Activated T-helper 2 cell treated with anti-CD3 and anti-CD28 coated beads, Interferon-gamma antibody, Interleukin-2, Interleukin-4, amounts not matched to agents 10 μg/mL and 5 μg/mL and 100 μg/mL, durations not matched to agents 14 hours and 24 hours and 36 hours (primary cell): ENCODE measurements at places on chromosomes 11 and 22.

DNA sequence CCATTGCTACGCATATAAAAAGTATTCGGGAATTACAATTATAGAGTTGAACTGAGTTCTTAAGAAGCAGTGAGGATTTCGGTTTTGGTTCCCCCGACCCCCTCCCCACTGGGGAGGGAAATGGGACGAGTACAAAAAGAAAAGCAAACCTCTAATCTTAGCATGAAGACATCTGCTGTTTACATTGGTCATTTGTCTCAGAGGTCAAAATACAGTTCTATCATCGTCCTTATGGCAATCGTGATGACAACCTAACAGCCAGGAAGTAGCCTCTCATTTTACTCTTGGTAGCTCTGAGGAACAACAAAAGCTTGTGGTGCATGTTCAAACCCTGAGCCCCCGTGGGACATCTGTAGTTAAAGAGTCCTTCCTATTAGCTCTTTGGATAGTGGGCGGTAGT is 3.2 kb upstream of the PRSS23 start:
- H3K4me1 ChIP-seq, result peaks cover 15% of the 10 kb centered on the region
- H3K27me3 ChIP-seq, result peaks cover 44% of the 10 kb centered on the region
- no peak for DNase-seq
- H3K36me3 ChIP-seq, result no peaks in the 10 kb centered on the region
- no peak overlapping the region for H3K27ac ChIP-seq

- no peak for DNase-seq
- H3K27ac ChIP-seq, result no peak overlapping the region
- H3K27me3 ChIP-seq, result no peaks in the 10 kb centered on the region
- H3K4me1 ChIP-seq, result no peaks in the 10 kb centered on the region
Measured at GRCh38 chr22:46911346-46911745, 148.9 kb downstream of the TBC1D22A start.

DNA sequence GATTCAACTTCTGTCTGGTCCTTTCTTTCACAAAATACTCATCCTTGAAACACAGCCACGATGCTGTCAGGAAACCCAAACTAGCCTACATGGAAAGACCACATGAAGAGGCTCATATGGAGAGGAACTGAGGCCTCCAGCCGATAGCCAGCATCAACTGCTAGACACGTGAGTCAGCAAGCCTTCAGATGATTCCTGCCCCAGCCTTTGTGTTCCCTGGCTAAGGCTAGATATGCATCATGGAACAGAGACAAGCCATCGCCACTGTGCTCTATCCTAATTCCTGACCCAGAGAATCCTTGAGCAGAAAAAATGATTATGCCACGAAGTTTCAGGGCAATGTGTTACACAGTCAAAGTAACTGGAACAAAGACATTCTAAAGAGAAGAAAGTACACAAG is 75.5 kb downstream of the ENTHD1 start:
- peaks cover 54% of the 10 kb centered on the region for H3K27me3 ChIP-seq
- H3K36me3 ChIP-seq, result no peaks in the 10 kb centered on the region
- no peak overlapping the region for H3K27ac ChIP-seq

GRCh38 chr11:31089117-31089516 is 280.4 kb downstream of the DCDC1 start:
- H3K36me3 ChIP-seq, result no peaks in the 10 kb centered on the region
- no peak overlapping the region for H3K27ac ChIP-seq
- no peak for DNase-seq
- no peaks in the 10 kb centered on the region for H3K4me1 ChIP-seq

GRCh38 chr11:66974724-66975404 is at the start of gene C11orf86:
Gene C11orf86 (plus strand): TSS chr11:66975304. CDS start chr11:66975363, 59 bp downstream.
- no peak within 1 kb of the TSS for H3K4me3 ChIP-seq
- DNase-seq, result no peak
- H3K27ac ChIP-seq, result no peak within 1 kb of the TSS
- peaks cover 1% of the 10 kb centered on the region for H3K27me3 ChIP-seq
- H3K4me1 ChIP-seq, result peaks cover 14% of the 10 kb centered on the region
- H3K36me3 ChIP-seq, result no peaks in the 10 kb centered on the region

DNA sequence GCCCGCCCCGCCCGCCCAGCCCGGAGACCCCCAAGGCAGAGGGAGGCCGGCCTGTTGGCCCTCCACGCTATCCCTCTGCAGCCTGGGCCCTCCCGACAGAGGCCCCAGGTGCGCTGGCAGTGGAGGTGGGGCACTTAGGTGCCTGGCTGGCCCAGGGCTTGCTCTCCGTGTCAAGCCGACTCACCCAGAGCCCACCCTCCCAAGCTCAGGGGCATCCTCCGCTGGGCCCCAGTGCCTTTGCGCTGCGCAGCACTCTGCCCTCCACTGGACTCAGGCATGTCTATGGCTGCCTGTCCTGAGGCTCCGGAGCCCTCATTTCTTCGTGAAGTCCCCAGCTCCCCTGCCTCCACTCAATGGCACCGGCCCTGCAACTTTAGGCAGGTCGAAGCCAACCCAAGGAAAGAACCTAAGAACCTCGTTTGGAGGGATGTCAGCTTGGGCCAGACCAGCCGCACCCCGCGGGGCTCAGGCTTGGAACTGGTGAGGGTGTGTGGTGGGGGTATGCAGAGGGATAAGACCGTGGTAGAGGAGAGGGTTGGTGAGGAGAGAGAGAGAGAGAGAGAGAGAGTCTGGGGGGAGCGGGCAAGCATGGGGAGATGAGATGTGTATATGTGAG is 6.1 kb downstream of the SMIM45 start:
- no peak overlapping the region for H3K27ac ChIP-seq
- H3K27me3 ChIP-seq, result no peaks in the 10 kb centered on the region
- DNase-seq, result no peak
- H3K4me1 ChIP-seq, result peaks cover 3% of the 10 kb centered on the region
- H3K4me3 ChIP-seq, result no peak overlapping the region

GRCh38 chr11:95908826-95909225 is 15.1 kb downstream of the MTMR2 start:
- no peaks in the 10 kb centered on the region for H3K27me3 ChIP-seq
- peaks cover 16% of the 10 kb centered on the region for H3K4me1 ChIP-seq
- H3K4me3 ChIP-seq, result no peak overlapping the region
- H3K36me3 ChIP-seq, result peaks cover 3% of the 10 kb centered on the region
- no peak overlapping the region for H3K27ac ChIP-seq

DNA sequence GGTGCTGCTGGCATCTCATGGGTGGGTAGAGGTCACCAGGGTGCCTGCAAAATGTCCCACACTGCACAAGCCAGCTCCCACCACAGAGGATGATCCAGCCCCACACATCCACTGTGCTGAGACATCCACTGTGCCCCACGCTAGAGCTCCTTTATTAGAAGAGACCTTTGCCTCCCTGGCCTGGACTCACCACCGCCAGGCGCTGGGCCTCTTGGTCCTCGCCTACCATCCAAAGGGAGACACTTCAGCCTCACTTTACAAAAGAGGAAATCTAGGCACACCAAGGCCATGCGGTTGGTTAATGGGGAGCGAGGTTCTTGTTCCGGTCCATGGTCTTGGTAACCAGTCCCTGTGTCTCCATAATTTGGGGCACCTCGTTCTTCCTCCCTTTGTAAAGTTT is 3.4 kb upstream of the ANO1 start:
- no peak overlapping the region for H3K4me3 ChIP-seq
- no peak for DNase-seq
- H3K27me3 ChIP-seq, result peaks cover 65% of the 10 kb centered on the region
- H3K4me1 ChIP-seq, result peaks cover 2% of the 10 kb centered on the region
